SK-N-DZ (cell line): ENCODE measurements at places on chromosomes 1 and 21.

DNA sequence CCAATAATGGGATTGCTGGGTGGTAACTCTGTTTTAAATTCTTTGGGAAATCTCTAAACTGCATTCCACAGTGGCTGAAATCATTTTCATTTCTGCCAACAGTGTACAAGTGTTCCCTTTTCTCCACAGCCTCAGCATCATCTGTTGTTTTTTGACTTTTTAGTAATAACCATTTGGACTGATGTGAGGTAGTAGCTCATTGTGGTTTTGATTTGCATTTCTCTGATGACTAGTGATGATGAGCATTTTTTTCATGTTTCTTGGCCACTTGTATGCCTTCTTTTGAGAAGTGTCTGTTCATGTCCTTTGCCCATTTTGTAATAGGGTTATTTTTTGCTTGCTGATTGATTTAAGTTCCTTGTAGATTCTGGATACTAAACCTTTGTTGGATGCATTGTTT is 131.9 kb upstream of the B3GALT2 start:
- DNase-seq, result no peak

DNA sequence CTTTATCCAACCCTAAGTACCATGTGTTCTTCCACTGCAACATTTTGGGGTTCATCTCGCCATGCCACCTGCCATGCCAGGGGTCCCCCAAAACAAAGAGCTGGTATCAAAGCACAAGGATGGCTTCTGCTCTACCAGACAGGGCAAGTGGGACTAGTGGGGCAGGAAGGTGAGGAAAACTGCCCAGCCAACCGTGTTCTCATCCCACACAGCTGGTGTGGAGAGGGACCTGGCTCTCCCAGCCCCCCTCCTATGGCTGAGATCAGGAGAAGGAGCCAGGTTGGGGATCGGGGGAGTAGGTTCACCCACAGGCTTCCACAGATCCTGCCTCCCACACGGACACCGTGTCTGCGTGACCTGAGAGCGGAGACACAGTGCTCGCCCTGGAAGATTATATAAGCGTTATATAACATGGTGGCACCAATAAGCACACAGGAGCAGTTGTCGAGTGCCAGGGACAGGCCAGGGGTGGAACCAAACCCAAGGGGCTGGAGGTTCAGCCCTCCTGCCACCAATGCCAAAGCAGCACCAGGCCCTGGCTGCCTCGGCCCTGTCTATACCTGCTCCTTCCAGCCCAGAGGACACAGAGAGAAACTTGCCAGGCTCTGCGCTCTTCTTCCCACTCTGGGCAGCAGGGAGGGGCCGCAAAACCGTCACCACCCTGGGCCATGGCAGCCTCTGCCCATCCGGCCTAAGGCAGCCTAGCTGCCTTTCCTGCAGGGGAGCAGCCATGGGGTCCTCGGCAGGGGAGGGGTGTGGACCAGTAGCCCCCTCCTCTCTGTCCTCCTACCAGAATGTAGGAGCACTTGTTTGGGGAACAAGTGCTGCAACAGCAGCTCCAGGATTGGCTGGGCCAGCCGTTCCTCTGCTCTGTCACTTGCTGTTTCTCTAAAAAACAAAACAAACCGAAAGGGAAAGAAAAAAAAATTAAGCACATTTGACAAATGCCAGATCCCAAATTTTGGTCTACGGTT is 43.5 kb downstream of the CD34 start:
- no peak for DNase-seq

DNA sequence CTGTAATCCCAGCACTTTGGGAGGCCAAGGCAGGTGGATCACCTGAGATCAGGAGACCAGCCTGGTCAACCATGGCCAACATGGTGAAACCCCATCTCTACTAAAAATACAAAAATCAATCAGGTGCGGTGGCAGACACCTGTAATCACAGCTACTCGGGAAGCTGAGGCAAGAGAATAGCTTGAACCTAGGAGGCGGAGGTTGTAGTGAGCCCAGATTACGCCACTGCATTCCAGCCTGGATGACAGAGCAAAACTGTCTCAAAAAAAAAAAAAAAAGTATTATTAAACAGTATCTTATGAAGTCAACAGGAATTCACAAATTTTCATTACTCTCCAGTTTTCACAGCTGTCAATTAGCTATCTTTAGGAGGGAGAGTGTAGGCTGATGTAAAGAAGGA is 3.8 kb downstream of the ACBD6 start:
- DNase-seq, result no peak

- DNase-seq, result no peak
Measured at GRCh38 chr1:51946300-51946699, 44.2 kb downstream of the RAB3B start.
